ENCODE measurements at places on chromosomes 7 and 10.

GRCh38 chr10:48818861-48819520 lies 120.6 kb downstream of the LRRC18 start:
- DNase-seq: no peak

GRCh38 chr7:106270122-106270977 lies 14.4 kb downstream of the NAMPT start:
- DNase-seq: no peak

DNA sequence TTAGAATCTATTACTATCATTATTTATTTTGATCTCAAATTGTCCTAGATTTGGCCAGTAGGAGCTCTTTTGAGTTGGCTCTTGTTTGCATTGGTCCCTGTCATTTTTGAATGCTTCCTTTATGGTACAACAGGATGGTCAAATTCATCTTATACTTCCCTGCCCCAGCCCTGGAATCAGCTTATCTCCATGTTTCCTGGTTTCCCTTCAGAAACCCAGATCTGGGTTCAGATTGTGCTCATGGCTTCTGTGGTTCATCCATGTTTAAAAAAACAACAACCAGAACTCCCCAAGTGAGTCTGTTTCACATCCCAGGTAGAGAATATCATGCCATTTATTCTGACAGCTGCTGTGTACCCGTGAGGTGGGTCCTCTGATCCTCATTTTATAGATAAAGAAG lies 10.6 kb downstream of the ZFYVE27 start:
- DNase-seq: no peak

DNA sequence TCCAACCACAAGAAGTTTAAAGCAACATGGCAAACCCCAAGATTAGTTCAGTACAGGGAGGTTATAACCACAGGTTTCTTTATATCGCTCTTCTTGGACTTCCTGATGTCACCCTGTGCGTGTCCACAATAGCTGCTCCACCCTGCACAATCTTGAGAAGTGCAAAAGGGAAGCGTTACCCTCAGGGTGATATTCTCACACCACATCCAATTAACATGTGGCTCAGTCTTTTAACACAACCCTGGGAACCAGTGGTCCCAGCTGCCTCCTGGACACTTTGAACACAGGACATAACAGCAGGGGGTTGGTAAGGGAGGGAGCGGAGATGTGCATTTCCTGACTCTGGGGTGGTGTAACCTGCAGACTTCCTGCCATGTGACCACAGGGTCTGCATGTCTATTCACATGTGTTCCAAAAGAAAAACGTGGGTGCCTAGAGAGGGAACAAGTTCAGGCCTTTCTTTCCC lies 64.6 kb downstream of the GSAP start:
- DNase-seq: peak; percentile 65

DNA sequence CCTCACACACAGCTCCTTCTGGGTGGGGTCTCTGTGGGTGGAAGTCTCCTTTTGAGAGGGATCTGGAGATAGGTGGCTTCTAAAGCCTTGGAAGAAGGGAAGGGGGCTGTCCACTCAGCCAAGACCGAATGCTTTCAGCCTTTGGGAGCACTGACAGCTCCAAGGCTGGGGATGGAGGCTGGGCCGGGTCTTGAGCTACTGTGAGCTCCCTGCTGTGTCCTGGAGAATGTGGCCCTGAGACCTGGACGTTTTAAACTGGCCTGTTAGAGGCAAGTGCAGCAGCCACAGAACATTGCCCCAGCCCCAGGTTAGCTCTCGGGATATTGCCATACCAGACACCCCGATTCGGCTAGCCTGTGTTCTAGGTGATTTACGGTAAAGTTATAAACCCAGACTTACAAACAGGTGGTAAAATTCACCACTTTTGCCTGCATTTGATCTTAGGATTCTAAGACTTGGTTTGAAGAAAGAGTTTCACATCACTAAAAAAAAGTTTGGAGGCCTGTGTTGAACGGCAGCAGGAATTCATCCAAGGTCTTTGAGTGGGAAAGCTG lies 548.5 kb upstream of the FOXK1 start:
- DNase-seq: no peak

- no peak for DNase-seq
Observed at GRCh38 chr7:6489612-6490011, 41.9 kb upstream of the DAGLB start.

- DNase-seq: no peak
Observed at GRCh38 chr7:37796138-37796775, 52.1 kb upstream of the NME8 start.

- DNase-seq: peak; percentile 22
Observed at GRCh38 chr10:80664071-80664680, 126.5 kb downstream of the SH2D4B start.

GRCh38 chr10:89053555-89053954 lies 63.0 kb downstream of the FAS start:
- DNase-seq: no peak

DNA sequence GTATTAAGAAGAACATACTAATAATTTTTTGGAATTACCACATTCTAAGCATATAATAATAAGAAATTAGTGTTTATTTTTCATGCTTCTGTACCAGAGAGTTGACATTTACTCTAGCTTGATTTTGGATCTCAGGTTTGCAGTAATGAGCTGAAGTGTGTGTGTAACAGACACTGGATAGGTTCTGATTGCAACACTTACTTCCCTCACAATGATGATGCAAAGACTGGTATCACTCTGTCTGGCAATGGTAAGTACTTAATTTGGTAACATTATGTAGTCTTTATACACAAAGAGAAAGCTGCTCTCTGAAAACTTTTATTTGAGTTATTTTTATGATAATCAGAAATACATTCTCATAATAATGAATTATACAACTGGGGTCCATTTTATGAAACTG lies 54.1 kb downstream of the SRI start:
- DNase-seq: no peak

- DNase-seq: no peak
Observed at GRCh38 chr7:50709151-50709550, 73.5 kb downstream of the GRB10 start.

DNA sequence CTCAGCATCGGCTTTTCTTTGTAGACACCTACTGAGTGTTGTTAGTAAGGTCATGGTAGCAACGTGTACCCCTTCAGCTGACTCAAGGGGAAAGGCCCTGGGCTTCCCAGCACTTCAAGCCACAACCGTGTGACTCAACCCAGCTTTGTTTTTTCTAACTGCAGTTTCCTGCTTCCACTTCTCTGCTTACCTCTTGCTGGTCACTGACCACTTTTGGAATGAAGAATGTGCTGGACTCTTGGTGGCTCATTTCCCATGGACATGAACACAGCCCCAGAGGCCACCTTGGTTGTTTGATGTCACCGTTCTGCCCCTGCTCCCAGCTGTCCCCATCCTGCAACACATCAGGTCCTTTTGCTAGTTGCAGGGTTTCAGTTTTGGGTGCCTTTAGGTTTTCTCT lies 69.5 kb upstream of the ZNF438 start:
- DNase-seq: peak; percentile 53

- no peak for DNase-seq
Observed at GRCh38 chr10:91552274-91553095, 80.4 kb downstream of the PPP1R3C start.

DNA sequence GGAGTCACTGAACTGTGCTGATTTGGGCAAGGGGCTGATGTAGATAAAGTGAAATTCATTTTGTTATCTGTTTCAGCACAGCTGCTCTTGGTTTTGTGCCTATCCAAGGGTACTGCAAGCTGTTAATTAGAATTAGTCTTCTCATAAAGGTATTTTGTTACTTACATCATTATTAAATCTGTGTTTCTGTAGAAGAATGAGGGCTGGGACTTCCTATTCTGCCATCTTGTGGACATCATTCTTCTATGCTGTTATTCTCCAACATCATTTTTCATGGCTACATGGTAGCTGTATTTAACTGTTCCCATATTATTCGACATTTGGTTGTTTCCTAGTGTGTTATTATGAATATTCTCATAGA lies 76.2 kb upstream of the CCDC71L start:
- peak; percentile 9 for DNase-seq

DNA sequence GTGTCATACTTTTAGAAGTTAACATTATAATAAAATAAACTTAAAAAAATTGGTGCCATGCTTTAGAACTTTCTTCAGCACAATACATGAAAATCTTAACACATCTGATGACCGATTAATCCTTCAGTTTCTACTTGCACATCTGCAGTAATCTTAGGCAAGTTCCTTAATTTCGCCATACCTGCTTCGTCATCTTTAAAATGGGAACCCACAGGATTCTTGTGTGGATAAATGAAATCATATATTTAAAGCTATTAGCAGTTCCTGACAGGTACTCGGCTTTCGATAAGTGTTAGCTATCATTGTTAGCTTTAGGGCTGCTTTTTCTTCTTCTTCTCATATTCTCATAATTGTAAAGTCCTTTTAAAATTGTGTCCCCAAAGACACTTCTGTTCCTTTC lies 907 bp upstream of the VPS50 start:
- DNase-seq: peak; percentile 2

DNA sequence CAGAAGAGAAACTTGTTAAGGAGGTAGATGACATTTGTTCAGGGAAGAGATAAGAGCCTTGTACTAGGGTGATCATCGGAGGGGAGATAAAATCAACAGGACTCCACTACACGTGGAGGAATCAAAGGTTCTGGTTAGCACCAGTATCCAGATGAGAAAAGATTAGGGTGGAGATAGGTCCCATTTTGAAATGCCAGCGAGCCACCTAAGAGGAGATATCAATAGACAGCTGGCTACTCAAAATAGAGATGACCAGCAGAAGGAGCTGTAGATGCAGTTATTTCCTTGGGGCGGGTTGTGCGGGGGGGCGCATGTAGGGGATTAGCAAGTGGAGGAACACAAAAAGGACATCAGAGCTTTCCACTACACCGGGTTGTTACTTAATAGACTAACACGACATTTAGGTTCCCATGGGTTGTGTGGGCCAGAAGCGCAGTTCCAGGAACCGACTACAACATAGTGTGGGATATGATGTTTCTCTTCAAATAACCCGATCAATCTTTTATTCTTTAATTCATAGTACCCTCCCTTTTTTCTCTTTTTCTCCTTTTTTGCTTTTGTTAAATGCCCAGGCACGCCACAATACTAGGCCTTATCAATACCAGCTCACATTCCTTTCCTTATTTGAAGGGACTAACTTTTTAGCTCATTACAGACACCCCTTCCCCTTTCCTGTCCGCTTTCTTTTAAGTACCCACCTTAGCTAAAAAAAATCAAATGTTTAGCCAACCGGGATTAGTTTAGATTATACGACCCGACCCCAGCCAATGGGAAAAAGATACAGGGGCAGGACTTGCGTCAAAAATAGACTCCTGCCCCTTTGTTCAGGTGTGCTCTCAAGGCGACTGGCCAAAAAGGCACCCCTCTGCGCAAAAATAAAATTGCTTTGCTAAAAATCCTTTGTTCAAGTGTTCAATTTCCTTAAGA lies 2.0 kb upstream of the KIF11 start:
- DNase-seq: no peak

- no peak for DNase-seq
Observed at GRCh38 chr7:139902436-139903102, 73.5 kb downstream of the TBXAS1 start.

DNA sequence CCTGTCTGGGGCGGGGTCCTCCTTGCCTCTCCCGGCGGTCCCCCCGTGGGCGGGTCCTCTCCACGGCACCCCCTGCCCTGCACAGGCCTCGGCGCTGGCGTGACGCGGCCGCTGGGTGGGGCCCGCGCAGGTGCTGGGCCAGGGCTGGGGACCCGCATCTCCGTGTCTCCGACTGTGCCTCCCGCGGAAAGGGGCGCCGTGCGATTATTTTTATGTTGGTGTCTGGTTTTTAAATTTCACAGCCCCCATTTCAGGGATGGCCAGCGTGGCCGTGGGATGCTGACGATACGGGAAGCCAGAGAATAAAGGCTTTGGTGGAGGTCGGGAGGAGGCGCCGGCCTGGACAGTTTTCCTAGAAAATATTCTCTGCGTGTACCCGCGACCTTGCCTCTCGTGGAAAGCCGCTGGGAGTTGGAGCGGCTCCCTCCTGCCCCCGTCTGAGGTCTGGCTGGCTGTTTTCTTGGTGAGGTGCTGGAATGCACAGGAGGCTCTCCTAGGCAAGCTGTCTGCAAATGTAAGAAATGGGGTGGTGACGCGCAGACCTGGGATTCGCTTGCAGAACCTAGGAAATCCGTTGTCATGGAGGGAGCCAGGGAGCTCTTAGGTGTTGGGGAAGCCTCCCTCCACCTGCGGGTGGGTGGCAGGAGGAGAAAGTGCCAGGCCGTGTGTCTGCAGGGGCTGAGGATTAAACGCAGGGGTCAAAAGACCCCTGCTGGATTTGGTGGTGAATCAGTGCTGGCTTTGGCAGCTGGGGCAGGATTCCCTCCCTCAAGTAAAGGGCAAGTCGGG lies 28.7 kb upstream of the JAKMIP3 start:
- DNase-seq: no peak

GRCh38 chr7:79334841-79335240 lies 118.6 kb downstream of the MAGI2 start:
- DNase-seq: no peak

GRCh38 chr10:131129544-131129943 lies 182.0 kb downstream of the TCERG1L start:
- DNase-seq: no peak

GRCh38 chr10:59342000-59342399 lies 20.3 kb downstream of the FAM13C start:
- no peak for DNase-seq

- DNase-seq: no peak
Observed at GRCh38 chr7:33971106-33971505, 65.8 kb downstream of the BMPER start.

DNA sequence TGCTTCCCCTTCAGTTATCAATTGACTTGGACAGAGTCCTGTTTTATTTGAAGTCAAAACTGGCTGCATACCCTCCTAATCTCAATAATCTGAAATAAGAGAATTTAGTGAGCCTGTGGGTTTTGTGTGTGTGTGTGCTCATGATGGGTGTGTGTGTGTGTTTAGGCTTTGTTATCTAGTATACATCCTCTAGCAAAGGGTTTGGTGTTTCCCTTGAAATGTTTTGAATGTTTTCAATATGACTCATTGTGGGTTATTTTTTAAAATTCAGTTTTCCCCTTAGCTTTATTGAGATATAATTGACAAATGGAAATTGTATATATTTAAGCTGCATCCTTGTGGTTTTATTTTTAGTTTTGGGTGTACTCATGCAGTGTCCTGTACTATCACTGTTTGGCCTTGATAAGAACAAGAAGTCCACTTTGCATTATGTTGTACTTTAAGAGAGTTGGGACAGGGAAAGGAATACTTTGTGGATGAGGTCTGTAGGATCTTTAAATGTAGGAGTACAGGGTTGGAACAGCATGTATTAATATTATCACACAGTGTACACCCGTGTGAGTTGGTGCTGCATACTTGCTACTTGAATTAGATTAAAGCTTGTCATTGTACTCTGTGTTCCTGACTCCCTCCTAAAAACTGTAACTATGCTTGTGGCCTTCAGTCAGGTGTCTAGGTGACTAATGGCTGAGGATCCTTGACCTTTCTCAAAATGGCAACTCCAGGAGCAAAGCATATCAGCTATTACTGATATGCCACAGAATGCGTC lies 58.3 kb downstream of the VCL start:
- peak; percentile 56 for DNase-seq

Data from CD4-positive, alpha-beta T cell treated with Interleukin-2 at 100 ng/mL for 4 hours (primary cell).